Right atrium auricular region (tissue), 2 donors: ENCODE measurements at places on chromosomes 12 and 14. TPM values are rescaled to one million over a fixed set of nuclear protein-coding genes. Genes with fewer than 3 reads are reported as not detected.

DNA sequence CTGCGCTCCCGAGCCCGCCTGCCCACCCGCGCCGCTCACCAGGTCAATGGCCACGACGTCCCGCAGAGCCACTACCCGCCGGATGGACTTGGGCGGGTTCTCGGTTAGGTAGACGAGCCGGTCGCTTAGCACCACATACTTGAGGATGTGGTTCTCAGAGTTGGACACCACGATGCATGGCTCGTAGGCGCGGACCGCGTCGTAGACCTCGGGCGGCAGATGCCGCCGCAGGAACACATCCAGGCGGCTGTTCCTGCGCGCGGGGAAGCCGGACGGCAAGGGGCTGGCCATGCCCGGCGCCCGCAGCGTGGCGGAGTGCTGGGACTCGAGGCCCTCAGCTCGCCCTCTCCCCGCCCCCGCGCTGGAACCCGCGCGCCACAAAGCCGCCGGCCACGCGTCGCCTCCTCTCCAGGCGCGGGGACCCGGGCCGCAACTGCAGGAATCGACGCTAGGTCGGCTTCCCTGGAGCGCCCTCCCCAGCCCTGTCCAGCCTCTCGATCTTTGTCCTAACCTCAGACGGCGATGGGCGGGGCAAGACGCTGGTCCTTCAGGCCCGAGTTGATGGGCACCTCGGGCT lies at the start of gene C12orf56:
C12orf56 (minus strand) TSS at position 484 of the 577 bp plus-strand sequence; CDS start at position 291, 193 bp downstream.
- H3K4me3 ChIP-seq: peak within 1 kb of the TSS; percentile 16
- no peaks in the 10 kb centered on the region for H3K4me1 ChIP-seq
- H3K36me3 ChIP-seq: no peaks in the 10 kb centered on the region
- peaks cover 8% of the 10 kb centered on the region for H3K27me3 ChIP-seq
- DNase-seq: no peak
- no peak within 1 kb of the TSS for H3K27ac ChIP-seq

- no peak overlapping the region for H3K27ac ChIP-seq
- no peaks in the 10 kb centered on the region for H3K36me3 ChIP-seq
- DNase-seq: no peak
- no peaks in the 10 kb centered on the region for H3K4me1 ChIP-seq
These were observed 200.9 kb upstream of the C14orf180 start for GRCh38 chr14:104378698-104379113.

- no peak overlapping the region for H3K27ac ChIP-seq
- H3K4me1 ChIP-seq: no peaks in the 10 kb centered on the region
- DNase-seq: no peak
- H3K36me3 ChIP-seq: no peaks in the 10 kb centered on the region
These were observed 33.9 kb upstream of the MEG3 start for GRCh38 chr14:100791995-100792394.

DNA sequence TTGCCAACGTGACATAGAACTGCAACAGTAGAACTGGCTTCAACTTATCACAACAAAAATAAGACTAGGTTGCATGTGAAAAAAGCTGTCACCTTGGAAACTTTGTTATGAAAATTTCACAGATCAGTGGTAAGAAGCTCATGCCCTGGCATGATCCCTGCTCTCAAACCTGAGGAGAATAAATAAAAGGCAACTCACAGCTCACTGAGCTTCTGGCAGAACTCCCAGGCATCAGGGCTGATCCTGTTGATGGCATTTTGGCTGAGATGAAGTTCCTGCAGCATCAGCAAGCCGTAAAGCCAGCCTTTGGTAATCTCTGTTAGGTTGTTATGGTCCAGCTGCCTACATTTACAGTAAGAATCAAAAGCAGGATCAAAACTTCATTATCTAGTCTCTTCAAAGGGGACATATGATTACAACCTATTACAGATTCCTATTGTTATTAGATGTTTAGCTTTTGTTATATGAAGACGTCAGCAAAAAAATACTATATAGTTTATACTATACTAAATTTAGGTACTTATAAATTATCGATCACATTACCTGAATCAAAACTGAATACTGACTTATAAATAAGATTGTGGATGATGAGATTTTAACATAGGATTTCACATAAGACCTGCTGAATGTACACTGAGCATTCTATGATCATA lies 32.0 kb downstream of the LRIG3 start:
- no peak for DNase-seq
- peaks cover 27% of the 10 kb centered on the region for H3K36me3 ChIP-seq
- no peak overlapping the region for H3K4me3 ChIP-seq
- no peak overlapping the region for H3K27ac ChIP-seq
- no peaks in the 10 kb centered on the region for H3K27me3 ChIP-seq

DNA sequence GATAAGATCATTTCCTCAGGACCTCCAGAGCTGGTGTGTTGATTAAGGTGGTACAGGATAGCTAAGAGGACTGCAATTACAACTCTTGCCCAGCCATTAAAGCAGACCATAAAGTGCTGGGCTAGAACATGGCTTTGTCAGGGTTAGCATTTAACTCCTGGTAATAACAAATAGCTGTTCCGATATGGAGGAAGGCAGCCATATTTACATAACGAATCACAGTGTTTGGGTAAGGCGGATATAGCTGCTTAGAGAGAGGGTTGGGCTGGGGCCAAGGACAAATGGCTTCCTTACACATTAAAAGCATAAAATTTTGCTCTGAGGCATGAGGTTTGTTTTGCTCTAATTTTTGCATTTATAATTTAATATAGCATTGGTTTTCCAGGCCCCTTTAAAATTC lies 297.7 kb upstream of the DDHD1 start:
- no peaks in the 10 kb centered on the region for H3K27me3 ChIP-seq
- no peak for DNase-seq
- no peaks in the 10 kb centered on the region for H3K36me3 ChIP-seq
- H3K4me3 ChIP-seq: no peak overlapping the region

GRCh38 chr12:127504874-127505273 lies 762.1 kb upstream of the TMEM132C start:
- H3K4me1 ChIP-seq: no peaks in the 10 kb centered on the region
- no peak for DNase-seq
- H3K27ac ChIP-seq: no peak overlapping the region
- H3K36me3 ChIP-seq: no peaks in the 10 kb centered on the region

- no peaks in the 10 kb centered on the region for H3K27me3 ChIP-seq
- no peak overlapping the region for H3K4me3 ChIP-seq
- no peaks in the 10 kb centered on the region for H3K36me3 ChIP-seq
- H3K4me1 ChIP-seq: no peaks in the 10 kb centered on the region
- H3K27ac ChIP-seq: no peak overlapping the region
These were observed 26.1 kb downstream of the NRXN3 start for GRCh38 chr14:78196323-78196722.

- DNase-seq: no peak
- no peaks in the 10 kb centered on the region for H3K27me3 ChIP-seq
- no peak overlapping the region for H3K4me3 ChIP-seq
- H3K36me3 ChIP-seq: no peaks in the 10 kb centered on the region
- H3K4me1 ChIP-seq: no peaks in the 10 kb centered on the region
These were observed 226.1 kb downstream of the CHST11 start for GRCh38 chr12:104682790-104683279.

GRCh38 chr14:88841741-88842140 lies 17.3 kb downstream of the TTC8 start:
- H3K4me1 ChIP-seq: no peaks in the 10 kb centered on the region
- no peak overlapping the region for H3K4me3 ChIP-seq
- no peaks in the 10 kb centered on the region for H3K27me3 ChIP-seq
- H3K27ac ChIP-seq: no peak overlapping the region

DNA sequence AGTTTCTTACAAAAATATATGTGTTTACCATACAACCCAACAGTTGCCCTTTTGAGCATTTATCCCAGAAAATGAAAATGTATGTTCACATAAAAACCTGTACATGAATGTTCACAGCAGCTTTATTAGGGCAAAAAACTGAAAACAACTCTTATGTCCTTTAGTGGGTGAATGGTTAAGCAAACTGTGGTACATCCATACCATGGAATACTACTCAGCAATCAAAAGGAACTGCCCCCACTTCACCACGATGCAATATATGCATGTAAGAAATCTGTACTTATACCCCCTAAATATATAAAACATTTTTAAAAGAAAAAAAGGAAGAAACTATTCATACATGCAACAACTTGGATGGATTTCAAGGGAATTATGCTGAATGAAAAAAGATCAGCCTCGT lies 6.7 kb upstream of the NEK9 start:
- no peak overlapping the region for H3K4me3 ChIP-seq
- H3K36me3 ChIP-seq: peaks cover 29% of the 10 kb centered on the region
- no peaks in the 10 kb centered on the region for H3K27me3 ChIP-seq
- H3K4me1 ChIP-seq: peaks cover 10% of the 10 kb centered on the region
- no peak overlapping the region for H3K27ac ChIP-seq
- DNase-seq: no peak

GRCh38 chr12:88805692-88806091 lies 225.4 kb upstream of the KITLG start:
- H3K27me3 ChIP-seq: no peaks in the 10 kb centered on the region
- no peak overlapping the region for H3K27ac ChIP-seq
- H3K4me1 ChIP-seq: no peaks in the 10 kb centered on the region
- no peak for DNase-seq
- no peak overlapping the region for H3K4me3 ChIP-seq

- no peak for DNase-seq
- H3K36me3 ChIP-seq: peaks cover 17% of the 10 kb centered on the region
- no peaks in the 10 kb centered on the region for H3K27me3 ChIP-seq
- H3K4me1 ChIP-seq: no peaks in the 10 kb centered on the region
- no peak overlapping the region for H3K4me3 ChIP-seq
- H3K27ac ChIP-seq: no peak overlapping the region
These were observed 23.8 kb downstream of the RAB35 start for GRCh38 chr12:120092551-120093335.

JDP2 gene
- total RNA-seq: 67.4 TPM

- no peak overlapping the region for H3K4me3 ChIP-seq
- DNase-seq: no peak
- no peaks in the 10 kb centered on the region for H3K27me3 ChIP-seq
- H3K4me1 ChIP-seq: no peaks in the 10 kb centered on the region
- no peaks in the 10 kb centered on the region for H3K36me3 ChIP-seq
These were observed 153.6 kb downstream of the PPM1H start for GRCh38 chr12:62781136-62781880.

- no peak overlapping the region for H3K27ac ChIP-seq
- no peaks in the 10 kb centered on the region for H3K36me3 ChIP-seq
- peaks cover 10% of the 10 kb centered on the region for H3K4me1 ChIP-seq
- no peaks in the 10 kb centered on the region for H3K27me3 ChIP-seq
- no peak overlapping the region for H3K4me3 ChIP-seq
These were observed 63.5 kb downstream of the NINJ2 start for GRCh38 chr12:599756-600155.

GRCh38 chr12:108744021-108744897 lies 12.9 kb upstream of the CORO1C start:
- DNase-seq: no peak
- no peaks in the 10 kb centered on the region for H3K27me3 ChIP-seq
- no peaks in the 10 kb centered on the region for H3K4me1 ChIP-seq
- no peak overlapping the region for H3K4me3 ChIP-seq
- no peaks in the 10 kb centered on the region for H3K36me3 ChIP-seq
- H3K27ac ChIP-seq: no peak overlapping the region

DNA sequence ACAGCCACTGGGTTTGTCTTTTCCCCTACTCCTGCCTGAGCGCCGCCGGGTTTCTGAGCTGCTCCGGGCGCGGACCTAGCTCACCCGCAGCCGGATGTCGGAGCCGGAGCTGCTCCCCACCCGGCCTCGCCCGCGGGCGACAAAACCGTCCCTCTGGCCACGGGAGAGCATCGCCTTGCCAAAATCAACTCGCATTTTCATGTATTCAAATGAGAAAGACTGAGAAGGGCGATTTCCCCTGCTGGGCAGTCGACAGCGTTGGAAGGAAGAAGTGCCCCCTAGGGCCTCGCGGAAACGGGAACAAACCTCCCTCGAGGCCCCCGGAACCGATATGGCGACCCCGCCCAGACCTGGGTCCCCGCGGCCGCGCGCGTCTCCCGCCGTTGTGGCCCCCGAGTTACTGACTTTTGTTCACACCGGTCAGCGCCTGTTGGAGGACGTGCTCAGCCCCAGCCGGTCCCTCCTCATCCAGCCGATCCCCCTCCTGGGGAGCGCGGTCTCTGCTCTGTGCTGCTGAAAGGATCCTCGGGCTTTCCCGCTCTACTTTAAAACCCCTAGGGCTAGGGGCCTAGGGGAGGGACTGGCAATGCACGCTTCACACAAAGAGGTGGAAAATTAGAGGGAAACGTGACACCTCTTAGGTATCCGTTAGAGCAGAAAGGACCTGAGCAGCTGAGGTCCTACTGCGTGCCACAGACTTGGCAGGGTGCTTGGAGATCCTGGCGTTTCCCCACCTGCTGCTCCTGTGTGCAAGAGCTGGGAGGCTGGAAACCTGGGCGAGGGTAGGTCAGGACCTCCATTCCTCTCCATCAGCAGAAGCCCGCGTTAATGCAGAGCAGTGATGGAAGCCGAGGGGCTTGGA lies 4.3 kb downstream of the TTC6 start:
- H3K36me3 ChIP-seq: no peaks in the 10 kb centered on the region
- H3K27me3 ChIP-seq: peaks cover 73% of the 10 kb centered on the region
- no peak overlapping the region for H3K27ac ChIP-seq
- H3K4me1 ChIP-seq: peaks cover 40% of the 10 kb centered on the region
- H3K4me3 ChIP-seq: peak overlapping the region; percentile 1
- no peak for DNase-seq

DNA sequence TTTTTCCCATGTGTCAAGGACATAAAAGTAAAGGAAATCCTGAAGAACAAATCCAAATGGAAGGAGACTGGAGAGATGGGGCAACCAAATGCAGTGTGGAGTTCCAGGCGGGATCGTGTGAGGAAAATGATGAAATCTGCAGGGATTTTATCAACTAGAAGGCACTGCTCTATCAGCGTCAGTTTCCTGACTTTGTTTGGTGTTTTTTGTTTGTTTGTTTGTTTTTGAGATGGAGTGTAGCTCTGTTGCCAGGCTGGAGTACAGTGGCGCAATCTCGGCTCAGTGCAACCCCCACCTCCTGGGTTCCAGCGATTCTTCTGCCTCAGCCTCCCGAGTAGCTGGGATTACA lies 43.3 kb upstream of the GPR132 start:
- no peaks in the 10 kb centered on the region for H3K4me1 ChIP-seq
- no peak overlapping the region for H3K4me3 ChIP-seq
- no peak overlapping the region for H3K27ac ChIP-seq
- no peaks in the 10 kb centered on the region for H3K27me3 ChIP-seq
- H3K36me3 ChIP-seq: no peaks in the 10 kb centered on the region

- H3K4me3 ChIP-seq: no peak overlapping the region
- H3K27ac ChIP-seq: no peak overlapping the region
- H3K27me3 ChIP-seq: no peaks in the 10 kb centered on the region
- DNase-seq: no peak
These were observed 18.7 kb upstream of the TAS2R14 start for GRCh38 chr12:10957741-10958140.

- no peak overlapping the region for H3K27ac ChIP-seq
- no peaks in the 10 kb centered on the region for H3K36me3 ChIP-seq
- DNase-seq: no peak
- no peak overlapping the region for H3K4me3 ChIP-seq
- peaks cover 4% of the 10 kb centered on the region for H3K4me1 ChIP-seq
These were observed 14.8 kb downstream of the PPP2R5C start for GRCh38 chr14:101776344-101776743.
